ENCODE measurements at places on chromosomes 4 and X.
A peak's percentile ranks its signal among the peaks of the same experiment; 100 is the strongest.

DNA sequence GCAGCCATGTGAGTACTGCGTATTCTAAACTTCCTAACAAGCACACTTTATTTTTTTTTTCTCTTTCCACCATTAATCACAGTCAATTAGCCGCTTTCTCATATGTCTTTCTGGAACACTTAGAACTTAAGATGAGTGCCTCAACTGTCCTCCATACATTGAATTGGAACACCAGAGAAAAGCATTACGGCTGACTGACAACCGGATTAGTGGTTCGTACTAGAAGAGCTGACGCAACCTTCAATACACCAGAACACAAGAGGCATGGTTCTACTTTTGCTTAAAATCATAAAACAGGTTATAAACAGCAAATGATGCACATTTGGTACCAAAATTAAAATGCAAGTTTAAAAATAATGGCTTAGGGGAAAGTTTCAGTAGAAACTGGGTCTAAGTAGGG, 3.3 kb downstream of the TMEM47 start:
- no peak for DNase-seq

GRCh38 chr4:128275346-128275745, 12.3 kb downstream of the PGRMC2 start:
- DNase-seq: peak; percentile 42

DNA sequence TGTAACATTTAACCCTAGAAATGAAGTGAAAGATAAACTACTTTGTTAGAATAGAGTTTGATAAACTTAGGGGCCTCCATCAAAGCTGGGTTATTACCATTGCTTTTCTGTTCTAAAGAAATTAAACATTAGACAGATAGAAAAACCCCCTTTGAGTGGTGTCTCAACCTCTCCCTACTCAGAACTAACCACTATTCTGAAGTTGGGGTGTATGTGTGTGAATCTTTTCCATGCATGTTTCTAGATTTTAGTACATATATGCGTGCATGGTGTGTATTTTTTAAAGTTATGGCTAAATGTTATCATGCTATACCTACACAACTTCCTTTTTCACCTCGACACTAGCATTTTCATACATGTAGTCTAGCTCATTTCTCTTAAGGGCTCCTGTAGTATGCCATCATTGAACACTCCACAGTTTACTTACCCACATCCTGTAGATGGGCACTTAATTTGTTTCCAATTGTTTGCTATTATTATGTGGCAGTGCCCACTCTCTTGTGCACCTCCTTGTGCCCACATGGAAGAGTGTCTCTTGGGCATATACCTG, 25.7 kb downstream of the GEMIN8 start:
- no peak for DNase-seq

DNA sequence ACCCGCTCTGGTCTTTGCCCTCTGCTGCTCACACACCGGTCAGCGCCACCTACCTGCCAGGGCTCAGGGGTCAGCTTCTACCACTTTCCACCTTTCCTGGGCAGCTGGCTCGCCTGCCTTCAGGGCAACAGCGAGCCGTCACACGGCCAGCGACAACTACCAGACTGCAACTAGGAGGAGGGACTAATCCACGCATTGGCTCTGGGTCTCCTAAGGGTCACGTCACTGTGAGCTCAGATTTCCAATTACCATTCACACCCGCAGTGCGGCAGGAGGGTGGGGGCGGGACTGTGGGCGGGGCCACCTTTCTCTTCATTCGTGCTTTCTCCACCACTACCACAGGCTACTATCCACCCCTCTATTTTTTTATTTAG, at the start of gene BEX5:
BEX5 (minus strand) TSS at position 172 of the 374 bp plus-strand sequence. CDS start 1,712 bp downstream, outside the sequence.
- DNase-seq: peak; percentile 72

Measured in M059J (cell line).